Activated T-cell treated with anti-CD3 and anti-CD28 coated beads, Interleukin-2, amount 50 U/mL, for 72 hours (primary cell): ENCODE measurements at places on chromosomes 7 and 10. TPM values are rescaled to one million over a fixed set of nuclear protein-coding genes. Genes with fewer than 3 reads are reported as not detected.

GRCh38 chr10:84195044-84195830 is 900 bp downstream of the CDHR1 start:
- H3K27me3 ChIP-seq, result peaks cover 43% of the 10 kb centered on the region
- peaks cover 8% of the 10 kb centered on the region for H3K4me1 ChIP-seq
- no peak overlapping the region for H3K27ac ChIP-seq
- no peak for DNase-seq
- H3K36me3 ChIP-seq, result no peaks in the 10 kb centered on the region

Gene MACROH2A2
- total RNA-seq, result 8.4 TPM

Gene C7orf57
- 0.12 TPM for total RNA-seq

Gene GALNT17
- total RNA-seq, result not detected

DNA sequence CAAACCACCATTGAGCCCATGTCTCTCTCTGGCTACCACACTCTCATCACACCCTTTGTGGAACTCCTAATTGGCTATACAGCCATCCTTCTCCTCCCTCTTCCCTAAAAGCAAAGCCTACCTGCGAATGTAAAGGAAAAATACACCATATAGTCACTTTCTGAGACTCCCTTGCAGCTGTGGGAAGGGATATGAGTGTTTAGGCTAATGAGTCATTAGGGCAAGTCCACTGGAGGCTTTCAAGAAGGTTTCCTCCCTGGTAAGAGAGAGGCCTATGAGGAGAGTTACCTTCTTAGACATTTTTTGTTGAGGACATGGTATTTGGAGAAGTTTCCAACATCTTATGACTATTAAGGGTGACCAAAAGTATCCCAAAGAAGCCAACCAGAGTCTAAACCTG is 4.1 kb upstream of the TMEM243 start:
- peaks cover 23% of the 10 kb centered on the region for H3K4me1 ChIP-seq
- H3K4me3 ChIP-seq, result no peak overlapping the region
- DNase-seq, result no peak
- peaks cover 9% of the 10 kb centered on the region for H3K36me3 ChIP-seq

- H3K36me3 ChIP-seq, result no peaks in the 10 kb centered on the region
- H3K4me3 ChIP-seq, result no peak overlapping the region
- peaks cover 32% of the 10 kb centered on the region for H3K27me3 ChIP-seq
Observed at GRCh38 chr10:123911866-123912265, 20.3 kb upstream of the CPXM2 start.

DNA sequence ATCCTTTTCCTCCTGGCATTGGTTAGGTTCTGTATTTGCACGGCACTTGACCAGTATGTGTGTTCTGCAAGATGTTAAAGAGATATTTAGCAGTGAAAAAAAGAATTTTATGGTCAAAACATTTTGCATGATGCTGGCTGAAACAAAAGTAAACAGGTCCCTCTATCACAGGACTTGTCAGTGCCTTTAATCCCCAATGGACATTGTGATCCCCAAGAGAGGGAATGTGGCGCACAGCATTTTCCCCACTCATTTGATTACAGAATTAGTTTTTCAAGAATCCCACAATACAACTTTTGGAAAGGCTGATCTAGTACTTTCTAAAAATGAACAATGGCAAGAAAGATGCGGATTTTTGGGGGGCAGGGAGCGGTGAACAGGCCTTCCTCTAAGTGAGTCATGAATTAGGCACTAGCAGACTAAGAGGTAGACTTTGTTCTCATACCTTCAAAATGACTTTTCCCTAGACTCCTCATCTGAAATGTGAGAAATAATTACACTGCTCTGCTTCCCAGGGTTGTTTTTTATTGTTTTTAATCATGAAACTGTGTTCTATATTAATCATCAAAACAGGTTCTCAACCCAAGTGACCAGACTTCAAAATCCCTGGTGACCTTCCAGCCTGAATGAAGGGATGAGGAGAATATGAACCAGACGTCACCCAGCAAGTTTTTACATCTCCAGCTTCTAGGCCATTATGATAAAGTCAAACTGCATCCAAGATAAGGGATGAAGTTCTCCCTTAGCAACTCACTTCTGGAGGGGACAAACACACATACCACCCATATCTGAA is 8.6 kb downstream of the FBXW4 start:
- H3K4me3 ChIP-seq, result no peak overlapping the region
- peaks cover 39% of the 10 kb centered on the region for H3K4me1 ChIP-seq
- no peak overlapping the region for H3K27ac ChIP-seq
- H3K36me3 ChIP-seq, result no peaks in the 10 kb centered on the region

Gene ZNF239
- total RNA-seq, result 1.3 TPM

Gene TUBGCP2
- 51.2 TPM for total RNA-seq

GRCh38 chr10:21505711-21506278 is 19.7 kb downstream of the SKIDA1 start:
- H3K4me3 ChIP-seq, result no peak overlapping the region
- H3K27ac ChIP-seq, result no peak overlapping the region
- no peak for DNase-seq

Gene HDAC9
- 0.55 TPM for total RNA-seq

GRCh38 chr10:17736223-17736622 is 15.8 kb upstream of the TMEM236 start:
- H3K4me1 ChIP-seq, result no peaks in the 10 kb centered on the region
- H3K27ac ChIP-seq, result no peak overlapping the region
- no peak for DNase-seq
- no peak overlapping the region for H3K4me3 ChIP-seq

GRCh38 chr7:101216001-101216859 is 1.2 kb downstream of the PLOD3 start:
- no peak overlapping the region for H3K27ac ChIP-seq
- no peaks in the 10 kb centered on the region for H3K27me3 ChIP-seq
- no peaks in the 10 kb centered on the region for H3K36me3 ChIP-seq

Gene PTTG1IP2
- not detected for total RNA-seq

GRCh38 chr10:14623931-14624330 is 150.8 kb downstream of the FAM107B start:
- no peaks in the 10 kb centered on the region for H3K36me3 ChIP-seq
- H3K27me3 ChIP-seq, result no peaks in the 10 kb centered on the region
- H3K4me3 ChIP-seq, result no peak overlapping the region
- no peak for DNase-seq

GRCh38 chr7:44084701-44085100 is 2.4 kb upstream of the POLM start:
- H3K4me3 ChIP-seq, result no peak overlapping the region
- peaks cover 7% of the 10 kb centered on the region for H3K36me3 ChIP-seq
- H3K4me1 ChIP-seq, result peaks cover 34% of the 10 kb centered on the region

Gene TFEC
- 0.44 TPM for total RNA-seq

- peak; percentile 35 for DNase-seq
- peak overlapping the region; percentile 36 for H3K4me3 ChIP-seq
- peaks cover 20% of the 10 kb centered on the region for H3K4me1 ChIP-seq
- no peak overlapping the region for H3K27ac ChIP-seq
- H3K36me3 ChIP-seq, result no peaks in the 10 kb centered on the region
Observed at GRCh38 chr10:123995461-123996131, 97.8 kb downstream of the CHST15 start.

GRCh38 chr7:11911900-11912299 is 79.9 kb upstream of the THSD7A start:
- H3K27me3 ChIP-seq, result no peaks in the 10 kb centered on the region
- H3K4me1 ChIP-seq, result no peaks in the 10 kb centered on the region
- no peak overlapping the region for H3K4me3 ChIP-seq
- DNase-seq, result no peak

Gene TMEM176A
- total RNA-seq, result 0.30 TPM

Gene CTAGE8
- not detected for total RNA-seq

Gene DPP6
- total RNA-seq, result not detected

DNA sequence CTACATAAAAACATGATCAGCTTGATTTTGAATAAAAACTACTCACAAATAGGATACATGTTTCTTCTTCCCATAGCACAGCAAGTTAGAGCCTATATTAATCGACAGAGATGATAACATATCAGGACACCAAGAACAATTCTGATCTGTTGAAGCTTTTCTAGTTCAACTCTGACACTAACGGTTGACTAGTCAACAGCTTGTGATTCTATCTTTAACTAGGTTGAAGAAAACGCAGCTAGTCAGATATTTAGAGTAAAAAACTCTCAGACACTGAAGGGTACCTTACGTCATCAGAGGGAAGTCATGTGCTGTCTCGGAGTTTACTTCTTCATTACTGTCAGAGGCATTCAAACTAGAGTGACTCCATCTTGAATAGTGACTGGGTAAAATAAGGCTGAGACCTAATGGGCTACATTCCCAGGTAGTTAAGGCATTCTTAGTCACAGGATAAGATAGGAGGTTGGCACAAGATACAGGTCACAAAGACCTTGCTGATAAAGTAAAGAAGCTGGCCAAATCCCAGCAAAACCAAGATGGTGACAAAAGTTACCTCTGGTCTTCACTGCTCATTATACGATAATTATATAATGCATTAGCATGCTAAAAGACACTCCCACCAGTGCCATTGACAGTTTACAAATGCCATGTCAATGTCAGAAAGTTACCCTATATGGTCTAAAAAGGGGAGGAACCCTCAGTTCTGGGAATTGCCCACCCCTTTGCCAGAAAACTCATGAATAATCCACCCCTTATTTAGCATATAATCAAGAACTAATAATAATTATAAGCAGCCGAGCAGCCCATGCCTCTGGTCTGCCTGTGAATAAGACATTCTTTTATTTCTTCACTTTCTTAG is 21.3 kb downstream of the CCDC71L start:
- H3K27me3 ChIP-seq, result peaks cover 42% of the 10 kb centered on the region
- no peak overlapping the region for H3K27ac ChIP-seq
- no peaks in the 10 kb centered on the region for H3K4me1 ChIP-seq
- H3K36me3 ChIP-seq, result no peaks in the 10 kb centered on the region
- H3K4me3 ChIP-seq, result no peak overlapping the region

DNA sequence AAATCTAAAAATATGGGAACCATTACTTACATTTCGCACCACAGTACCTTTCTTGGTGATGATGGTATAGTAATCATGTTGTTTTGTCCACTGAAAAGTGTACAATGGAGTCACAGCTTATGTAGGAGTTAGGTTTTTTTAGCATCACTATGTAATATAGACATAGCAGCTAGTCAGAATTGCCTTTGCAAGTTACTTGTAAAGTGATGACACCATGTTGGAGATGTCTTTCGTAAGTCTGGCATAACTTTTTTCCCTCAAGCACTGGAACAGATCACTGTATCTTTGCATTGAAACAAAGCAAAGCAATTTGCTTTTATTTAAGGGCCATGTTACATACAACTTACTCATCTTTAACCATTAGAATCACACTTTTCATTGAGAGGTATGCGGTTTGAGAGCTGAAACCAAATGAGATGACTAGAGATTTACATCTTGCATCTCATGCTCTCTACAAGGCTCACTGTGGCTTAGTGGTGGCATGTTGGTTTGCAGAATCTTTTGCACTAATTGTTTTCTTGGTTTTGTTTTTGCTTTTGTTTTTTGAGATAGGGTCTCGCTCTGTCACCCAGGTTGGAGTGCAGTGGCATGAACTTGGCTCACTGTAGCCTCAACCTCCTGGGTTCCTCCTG is 18.3 kb downstream of the UBN2 start:
- peak; percentile 19 for DNase-seq
- H3K4me3 ChIP-seq, result no peak overlapping the region
- H3K27ac ChIP-seq, result no peak overlapping the region
- H3K4me1 ChIP-seq, result peaks cover 5% of the 10 kb centered on the region
- no peaks in the 10 kb centered on the region for H3K36me3 ChIP-seq
- no peaks in the 10 kb centered on the region for H3K27me3 ChIP-seq

Gene AKR1D1
- total RNA-seq, result not detected

DNA sequence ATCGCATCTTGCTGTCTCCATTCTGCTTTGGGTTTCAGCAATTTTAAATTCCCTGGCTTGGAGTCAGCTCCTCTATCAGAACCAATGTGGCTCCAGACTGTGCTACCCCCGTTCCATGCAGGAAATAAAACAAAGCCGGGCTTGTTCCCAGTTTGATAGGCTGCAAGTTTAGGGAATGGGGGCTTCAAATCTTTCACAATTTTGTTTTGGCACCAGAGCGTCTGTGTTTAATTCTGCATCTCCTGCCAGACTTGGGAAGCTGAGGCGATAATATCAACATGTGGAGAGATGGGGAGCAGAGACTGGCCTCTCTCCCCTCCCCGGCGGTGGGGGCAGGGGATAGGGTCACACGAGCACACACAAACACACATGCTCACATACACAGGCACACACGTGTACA is 305.9 kb downstream of the FGFR2 start:
- H3K36me3 ChIP-seq, result no peaks in the 10 kb centered on the region
- no peak overlapping the region for H3K27ac ChIP-seq
- H3K27me3 ChIP-seq, result peaks cover 12% of the 10 kb centered on the region
- no peak overlapping the region for H3K4me3 ChIP-seq
- H3K4me1 ChIP-seq, result no peaks in the 10 kb centered on the region

Gene AGR2
- total RNA-seq, result not detected

DNA sequence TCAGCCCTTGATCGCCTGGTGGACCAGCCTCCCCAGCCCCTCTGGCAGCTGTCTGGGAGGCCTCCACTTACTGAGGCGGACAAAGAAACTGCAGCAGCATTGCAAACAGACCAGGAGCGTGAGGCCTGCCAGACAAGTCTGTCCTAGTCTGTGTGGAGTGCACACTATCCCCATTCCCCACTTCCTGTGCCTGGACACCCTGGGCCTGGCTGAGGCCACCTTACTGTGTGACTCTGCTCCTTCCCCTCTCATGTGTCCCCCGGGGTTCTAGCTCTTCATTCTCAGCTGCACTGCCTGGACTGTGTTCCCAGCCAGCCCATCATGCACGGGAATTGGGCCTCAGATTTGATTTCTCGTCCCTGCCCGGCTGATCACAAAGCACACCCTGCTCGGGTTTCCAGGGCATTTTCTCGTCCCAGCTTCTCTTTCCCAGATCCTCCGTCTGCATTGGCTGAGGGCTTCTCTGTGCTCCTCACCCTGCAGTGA is 16.7 kb upstream of the C10orf90 start:
- H3K36me3 ChIP-seq, result no peaks in the 10 kb centered on the region
- H3K27ac ChIP-seq, result no peak overlapping the region
- H3K4me1 ChIP-seq, result no peaks in the 10 kb centered on the region
- H3K27me3 ChIP-seq, result no peaks in the 10 kb centered on the region

Gene MSMB
- not detected for total RNA-seq

GRCh38 chr7:36637417-36637816 is 86.9 kb downstream of the AOAH start:
- H3K4me3 ChIP-seq, result no peak overlapping the region
- no peak for DNase-seq
- H3K4me1 ChIP-seq, result peaks cover 42% of the 10 kb centered on the region

- no peaks in the 10 kb centered on the region for H3K27me3 ChIP-seq
- no peak overlapping the region for H3K27ac ChIP-seq
- no peak for DNase-seq
- H3K36me3 ChIP-seq, result peaks cover 1% of the 10 kb centered on the region
- no peaks in the 10 kb centered on the region for H3K4me1 ChIP-seq
- H3K4me3 ChIP-seq, result no peak overlapping the region
Observed at GRCh38 chr10:80861882-80862281, 324.2 kb downstream of the SH2D4B start.

DNA sequence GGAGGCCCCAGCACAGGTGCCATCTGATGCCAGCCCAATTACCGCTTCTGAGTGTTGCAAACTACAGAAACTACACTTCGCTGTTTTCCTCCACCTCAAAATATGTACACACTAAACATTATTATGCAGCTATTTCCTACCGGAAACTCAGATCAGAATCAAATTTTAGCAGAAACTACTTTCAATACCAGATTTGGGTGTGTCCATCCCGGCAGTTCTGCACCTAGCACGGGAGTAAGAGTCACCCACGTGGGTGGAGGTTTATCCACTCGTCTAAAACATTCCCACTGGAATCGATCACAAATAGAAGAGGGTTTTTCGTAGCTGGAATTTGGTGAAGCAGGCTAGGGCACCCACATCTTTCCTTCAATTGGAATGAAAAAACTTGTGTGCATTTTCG is 214.4 kb upstream of the PRKCQ start:
- H3K4me3 ChIP-seq, result no peak overlapping the region
- peaks cover 6% of the 10 kb centered on the region for H3K27me3 ChIP-seq
- no peaks in the 10 kb centered on the region for H3K36me3 ChIP-seq
- H3K27ac ChIP-seq, result no peak overlapping the region

Gene PDE6C
- not detected for total RNA-seq

- peak; percentile 21 for DNase-seq
- H3K4me3 ChIP-seq, result no peak overlapping the region
- no peak overlapping the region for H3K27ac ChIP-seq
- H3K27me3 ChIP-seq, result no peaks in the 10 kb centered on the region
Observed at GRCh38 chr7:98240961-98241673, 10.9 kb downstream of the TECPR1 start.

Gene FBXL13
- 1.0 TPM for total RNA-seq
